ENCODE measurements at places on chromosomes 4 and X. TPM values are rescaled to one million over a fixed set of nuclear protein-coding genes. Genes with fewer than 3 reads are reported as not detected.

GRCh38 chr4:104879367-104879766 is 267.3 kb upstream of the TET2 start:
- DNase-seq, result no peak

DNA sequence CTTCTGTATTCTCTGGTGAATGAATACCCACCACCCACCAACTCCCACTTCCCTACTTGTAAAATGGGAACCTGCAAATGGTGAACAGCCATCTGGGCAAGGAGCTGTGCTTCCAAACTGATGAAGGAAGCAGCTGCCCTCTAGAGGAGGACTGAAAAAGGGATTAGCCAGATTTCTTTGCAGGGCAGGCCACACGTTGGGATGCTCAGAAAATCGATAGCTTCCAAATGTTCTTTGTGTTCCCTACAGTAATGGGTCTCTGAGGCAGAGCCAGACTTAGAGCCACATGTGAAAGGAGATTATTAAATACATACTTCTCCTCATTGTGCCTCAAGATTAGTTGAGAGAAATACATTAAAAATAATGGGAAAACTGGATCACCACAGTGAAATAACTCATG is 39.3 kb upstream of the LPAR4 start:
- peak; percentile 13 for DNase-seq

The FGFR3 gene
- total RNA-seq, result 11.3 TPM

The USP17L15 gene
- not detected for total RNA-seq

GRCh38 chrX:2423282-2423681 is 77.5 kb downstream of the DHRSX start:
- DNase-seq, result no peak

The DSPP gene
- total RNA-seq, result not detected

DNA sequence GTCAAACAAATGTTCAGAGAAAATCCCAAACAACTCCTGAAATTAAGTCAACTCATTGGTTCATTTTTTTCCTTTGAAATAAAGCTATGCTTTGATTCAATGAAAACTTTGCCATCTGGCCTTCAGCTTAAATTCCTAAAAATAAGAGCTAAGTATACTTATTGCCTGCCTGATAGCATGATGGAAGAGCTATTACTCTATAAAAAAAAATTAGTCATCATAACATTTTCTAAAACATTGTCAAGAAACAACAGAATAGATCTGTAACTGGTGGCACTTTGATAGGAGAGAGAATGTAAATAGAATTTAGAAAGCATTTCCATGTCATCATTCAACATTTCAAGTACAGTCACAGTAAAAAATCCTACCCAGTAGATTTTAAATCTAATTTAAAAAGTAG is 136.6 kb downstream of the CORIN start:
- no peak for DNase-seq

The PDZD4 gene
- total RNA-seq, result 41.8 TPM

GRCh38 chrX:10240918-10241317 is 84.1 kb downstream of the CLCN4 start:
- no peak for DNase-seq

DNA sequence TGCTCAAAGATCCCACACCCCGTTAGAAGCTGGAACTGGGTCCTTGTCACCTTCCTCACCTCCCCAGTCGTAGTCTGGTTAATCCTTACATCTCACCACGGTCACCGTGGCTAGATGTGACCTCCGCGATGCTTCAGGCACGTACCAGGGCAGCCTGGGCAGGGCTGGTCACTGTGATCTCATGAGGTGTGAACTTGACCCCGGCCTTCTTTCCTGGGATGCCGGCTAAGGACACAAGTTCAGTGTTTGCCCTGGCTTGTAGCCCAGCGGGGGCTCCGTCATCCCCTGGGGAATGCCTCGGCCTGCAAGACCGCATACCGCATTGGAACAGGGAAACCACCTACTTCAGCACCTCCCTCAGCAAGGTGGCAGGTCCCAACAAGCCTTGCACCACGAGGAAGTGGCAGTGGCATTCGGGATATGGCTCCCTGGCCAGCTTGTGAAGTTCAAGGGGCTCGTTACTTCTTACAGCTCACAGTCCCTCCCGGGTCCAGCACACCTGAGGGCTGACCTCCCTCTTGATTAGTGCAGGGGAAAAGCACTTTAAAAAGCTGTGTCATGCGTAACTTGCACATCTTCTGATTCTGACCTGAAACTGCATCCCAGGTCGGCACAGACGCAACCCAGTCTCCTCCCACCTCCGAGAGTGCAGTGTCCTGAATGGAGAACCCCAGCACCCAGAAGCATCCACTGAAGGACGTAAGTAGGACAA is 25.9 kb downstream of the NOP14 start:
- DNase-seq, result no peak

DNA sequence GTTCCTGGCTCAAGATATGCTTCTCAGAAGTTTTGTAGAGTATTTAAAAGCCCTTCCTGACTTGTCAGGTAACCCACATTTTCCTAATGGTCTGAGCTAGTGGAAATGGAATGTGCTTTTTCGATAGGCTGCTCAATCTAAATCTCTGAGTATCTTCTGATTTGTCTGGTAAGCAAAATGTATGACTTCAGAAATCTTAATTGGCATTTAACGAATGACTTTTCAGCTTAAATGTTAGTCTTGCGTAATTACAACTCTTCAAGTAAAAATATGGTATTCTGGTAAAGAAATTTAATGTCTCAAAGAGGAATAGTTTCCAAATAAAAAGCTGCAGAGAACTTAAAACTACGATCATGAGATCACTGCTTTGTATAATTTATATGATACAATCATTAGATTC is 379.1 kb downstream of the ANKRD50 start:
- no peak for DNase-seq

DNA sequence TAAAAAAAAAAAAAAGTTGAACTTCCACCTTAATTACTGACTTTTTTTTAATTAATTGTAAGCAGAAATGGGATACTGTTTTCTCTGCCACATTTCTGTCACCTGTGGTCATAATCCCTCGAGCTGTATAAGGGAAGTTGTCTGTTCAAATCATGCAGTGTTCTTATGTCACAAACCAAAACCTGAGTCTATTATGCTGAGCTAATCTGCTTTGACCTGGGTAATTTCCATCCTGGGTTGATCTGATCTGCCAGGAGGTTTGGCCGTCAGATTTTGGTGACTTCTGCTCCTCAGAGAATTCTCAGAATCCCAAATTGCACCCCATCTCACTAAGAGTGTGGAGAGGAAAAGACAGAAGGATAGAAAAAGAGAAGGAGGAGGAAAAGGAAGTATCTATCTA is 683.1 kb downstream of the KCTD8 start:
- no peak for DNase-seq

GRCh38 chr4:71201817-71202576 is 136.8 kb upstream of the SLC4A4 start:
- no peak for DNase-seq

DNA sequence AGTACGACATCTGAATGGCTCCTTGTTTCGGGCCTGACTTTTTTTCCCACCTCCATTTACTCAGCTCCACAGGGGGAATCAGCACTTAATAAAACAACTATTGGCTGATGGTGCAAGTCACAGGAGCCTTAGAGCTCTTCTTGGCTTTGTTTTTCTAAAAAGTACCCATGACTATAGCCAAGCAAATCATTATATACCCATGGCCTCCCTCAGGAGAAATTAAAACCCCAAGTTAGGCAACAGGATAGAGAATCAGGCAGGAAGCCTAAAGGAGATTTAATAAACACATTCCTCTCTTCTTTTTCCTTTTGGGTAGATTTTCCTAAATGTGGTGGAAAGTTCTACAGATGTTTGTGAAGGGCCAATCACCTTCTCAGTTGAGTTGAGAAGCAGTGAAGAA is 91.9 kb upstream of the RBPJ start:
- no peak for DNase-seq

The DGAT2L6 gene
- total RNA-seq, result not detected

The HPF1 gene
- 25.0 TPM for total RNA-seq

- no peak for DNase-seq
These were observed 77.4 kb downstream of the PTTG2 start for GRCh38 chr4:38037612-38038011.

GRCh38 chr4:137131201-137131600 is 401.1 kb downstream of the PCDH18 start:
- no peak for DNase-seq

DNA sequence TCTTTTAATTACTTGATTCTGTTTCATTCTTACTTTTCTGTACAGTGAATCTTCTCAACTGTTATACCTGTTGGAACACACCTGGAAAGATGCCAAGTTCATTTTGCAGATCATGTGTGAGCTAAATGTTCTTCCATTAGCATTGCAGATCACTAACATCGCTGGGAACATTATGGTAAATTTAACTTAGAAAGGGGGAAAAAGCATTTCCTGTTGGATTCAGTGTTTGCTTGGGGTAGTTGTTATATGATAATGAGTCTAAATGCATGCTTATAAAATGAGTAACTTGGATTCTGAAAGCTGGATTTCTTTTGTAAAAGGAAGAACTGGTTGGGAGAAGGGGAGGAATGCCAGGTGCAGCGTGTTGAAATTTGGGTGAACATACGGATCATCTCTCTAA is 47.6 kb downstream of the POLA1 start:
- DNase-seq, result no peak

- no peak for DNase-seq
These were observed 119.2 kb downstream of the DDX53 start for GRCh38 chrX:23118890-23119527.

The GLRA3 gene
- total RNA-seq, result not detected

Measured in glutamatergic neuron (in vitro differentiated cells).